ENCODE measurements at places on chromosomes 3 and 15. TPM values are rescaled to one million over a fixed set of nuclear protein-coding genes. Genes with fewer than 3 reads are reported as not detected.
A peak's percentile ranks its signal among the peaks of the same experiment; 100 is the strongest.

The CACNA2D2 gene
- 0.30 TPM for total RNA-seq

The KLHL40 gene
- not detected for total RNA-seq

The CSTA gene
- 19.3 TPM for total RNA-seq

The SHF gene
- 15.3 TPM for total RNA-seq

The PP2D1 gene
- not detected for total RNA-seq

The FHIT gene
- 7.2 TPM for total RNA-seq

The KBTBD13 gene
- not detected for total RNA-seq

The MASP1 gene
- 116 TPM for total RNA-seq

The DUOX2 gene
- total RNA-seq, result 0.02 TPM

The TRPM7 gene
- 25.9 TPM for total RNA-seq

DNA sequence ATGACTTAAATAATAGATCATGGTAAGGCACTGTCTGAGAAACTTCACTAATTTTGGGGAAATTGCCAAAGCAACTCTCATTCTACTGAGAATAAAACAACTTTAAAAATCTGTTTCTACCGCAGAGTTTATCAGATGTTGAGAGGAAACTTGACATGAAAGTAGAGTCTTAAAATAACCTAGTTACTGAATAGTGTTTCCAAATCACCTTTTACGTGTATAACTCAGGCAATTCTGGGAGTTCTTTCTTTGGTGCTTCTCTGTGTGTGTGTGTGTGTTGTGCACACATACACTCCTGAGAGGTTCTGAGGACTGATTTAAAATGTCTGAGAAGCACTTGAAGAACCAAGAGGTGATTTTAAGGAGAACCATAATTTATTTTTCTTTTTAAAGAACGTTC lies 236.6 kb downstream of the SV2B start:
- no peak overlapping the region for H3K4me3 ChIP-seq
- DNase-seq, result no peak
- no peaks in the 10 kb centered on the region for H3K36me3 ChIP-seq
- H3K4me1 ChIP-seq, result no peaks in the 10 kb centered on the region

DNA sequence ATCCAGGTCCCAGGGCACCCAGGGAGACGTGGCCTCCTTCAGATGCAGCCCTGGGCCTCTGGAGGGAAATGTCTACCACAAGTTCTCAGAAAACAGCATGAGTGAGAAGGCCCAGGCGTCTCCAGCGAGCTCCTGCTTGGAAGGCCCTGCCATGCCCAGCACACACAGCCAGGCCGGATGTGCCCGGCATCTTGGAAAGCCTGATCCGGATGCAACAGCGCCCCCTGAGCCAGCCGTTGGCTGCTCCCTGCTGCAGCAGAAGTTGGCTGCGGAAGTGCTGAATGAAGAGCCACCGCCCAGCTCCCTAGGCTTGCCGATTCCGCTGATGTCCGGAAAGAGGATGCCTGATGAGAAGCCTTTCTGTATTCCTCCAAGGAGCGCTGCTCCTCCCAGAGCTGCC lies 856 bp downstream of the NPAP1 start:
- no peaks in the 10 kb centered on the region for H3K4me1 ChIP-seq
- H3K27ac ChIP-seq, result no peak overlapping the region
- H3K4me3 ChIP-seq, result no peak overlapping the region
- H3K36me3 ChIP-seq, result no peaks in the 10 kb centered on the region
- H3K27me3 ChIP-seq, result no peaks in the 10 kb centered on the region

DNA sequence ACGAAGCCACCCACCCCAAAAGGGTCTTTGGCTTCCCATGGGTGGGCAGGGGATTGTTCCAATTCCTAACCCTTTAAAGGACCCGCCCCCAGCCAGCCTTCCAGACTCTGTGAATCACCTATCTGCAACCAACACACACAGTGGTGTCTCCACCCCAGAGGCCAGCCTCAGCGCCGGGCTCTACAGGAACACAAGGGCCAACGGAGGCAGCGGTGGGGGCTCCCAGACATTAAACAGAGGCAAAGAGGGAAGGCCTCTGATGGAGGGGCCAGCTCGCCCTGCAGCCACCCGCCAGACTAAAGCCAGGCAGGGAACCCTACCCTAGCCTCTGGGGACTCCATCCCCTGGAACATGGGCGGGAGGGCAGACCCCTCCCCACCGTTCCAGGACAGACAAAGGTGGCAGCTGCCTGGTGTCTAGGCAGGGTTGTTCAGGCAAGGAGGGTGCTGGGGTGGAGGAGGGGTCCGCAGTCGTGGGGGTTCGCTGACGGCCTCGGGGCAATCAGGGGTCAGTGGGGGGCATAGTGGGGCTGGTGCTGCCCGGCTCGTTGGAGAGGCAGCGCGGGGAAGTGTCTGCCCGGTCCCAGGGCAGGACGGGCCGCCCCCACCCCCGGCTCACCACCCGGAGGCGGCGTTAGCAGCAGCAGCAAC lies 448 bp downstream of the SHISA5 start:
- peaks cover 10% of the 10 kb centered on the region for H3K4me1 ChIP-seq
- H3K27me3 ChIP-seq, result no peaks in the 10 kb centered on the region
- no peaks in the 10 kb centered on the region for H3K36me3 ChIP-seq
- H3K27ac ChIP-seq, result peak overlapping the region; percentile 73
- peak overlapping the region; percentile 60 for H3K4me3 ChIP-seq
- DNase-seq, result no peak

- H3K4me1 ChIP-seq, result no peaks in the 10 kb centered on the region
- H3K27me3 ChIP-seq, result no peaks in the 10 kb centered on the region
- no peak for DNase-seq
These were observed 69.3 kb downstream of the PIK3R4 start for GRCh38 chr3:130677343-130677742.

GRCh38 chr3:133455960-133456359 lies 56.1 kb downstream of the BFSP2 start:
- H3K36me3 ChIP-seq, result no peaks in the 10 kb centered on the region
- peaks cover 6% of the 10 kb centered on the region for H3K27me3 ChIP-seq
- no peak overlapping the region for H3K4me3 ChIP-seq
- H3K27ac ChIP-seq, result no peak overlapping the region
- H3K4me1 ChIP-seq, result peaks cover 20% of the 10 kb centered on the region

DNA sequence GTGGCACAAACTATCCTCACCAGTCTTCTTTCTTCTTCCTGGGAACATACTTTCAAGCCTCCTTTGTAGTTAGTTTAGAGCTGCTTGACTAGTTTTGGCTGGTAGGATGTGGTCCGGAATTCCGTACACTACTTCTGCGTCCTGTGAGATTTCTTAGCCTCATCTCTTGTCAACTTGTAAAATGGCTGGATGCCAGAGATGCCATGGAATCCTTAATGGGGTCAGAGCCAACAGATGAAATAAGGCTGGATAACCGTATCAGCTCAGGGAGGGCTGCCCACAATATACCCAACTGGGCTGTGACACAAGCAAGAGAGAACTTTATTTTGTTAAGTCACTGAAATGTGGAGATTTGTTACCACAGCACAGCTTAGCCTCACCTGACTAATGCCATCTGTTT lies 466.9 kb upstream of the MDFIC2 start:
- H3K27me3 ChIP-seq, result no peaks in the 10 kb centered on the region
- no peak overlapping the region for H3K4me3 ChIP-seq
- DNase-seq, result no peak
- no peak overlapping the region for H3K27ac ChIP-seq
- H3K4me1 ChIP-seq, result no peaks in the 10 kb centered on the region

DNA sequence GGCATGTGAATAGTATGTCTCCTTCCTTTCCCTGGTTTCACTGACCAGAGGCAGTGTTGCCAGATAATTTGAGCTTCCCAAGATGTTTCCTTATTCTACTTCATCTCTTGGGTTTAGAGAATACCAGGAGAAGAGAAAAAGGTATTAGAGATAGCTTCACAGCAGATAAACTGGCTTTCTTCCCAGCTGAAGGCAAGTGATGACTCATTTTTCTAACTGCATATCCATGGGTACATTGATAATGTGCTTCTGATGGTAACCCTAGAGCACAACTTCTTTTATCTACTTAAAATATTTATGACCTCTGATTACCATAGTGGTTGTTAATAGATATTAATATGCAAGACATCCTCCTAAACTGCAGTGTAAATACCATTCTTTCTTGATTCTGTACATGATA lies 34.6 kb upstream of the CMTM8 start:
- H3K27ac ChIP-seq, result no peak overlapping the region
- no peaks in the 10 kb centered on the region for H3K36me3 ChIP-seq
- H3K4me1 ChIP-seq, result no peaks in the 10 kb centered on the region
- no peak overlapping the region for H3K4me3 ChIP-seq
- DNase-seq, result no peak

GRCh38 chr15:59237119-59237855 lies 30.6 kb downstream of the LDHAL6B start:
- no peak for DNase-seq
- H3K27me3 ChIP-seq, result no peaks in the 10 kb centered on the region
- H3K36me3 ChIP-seq, result no peaks in the 10 kb centered on the region
- H3K4me1 ChIP-seq, result no peaks in the 10 kb centered on the region

DNA sequence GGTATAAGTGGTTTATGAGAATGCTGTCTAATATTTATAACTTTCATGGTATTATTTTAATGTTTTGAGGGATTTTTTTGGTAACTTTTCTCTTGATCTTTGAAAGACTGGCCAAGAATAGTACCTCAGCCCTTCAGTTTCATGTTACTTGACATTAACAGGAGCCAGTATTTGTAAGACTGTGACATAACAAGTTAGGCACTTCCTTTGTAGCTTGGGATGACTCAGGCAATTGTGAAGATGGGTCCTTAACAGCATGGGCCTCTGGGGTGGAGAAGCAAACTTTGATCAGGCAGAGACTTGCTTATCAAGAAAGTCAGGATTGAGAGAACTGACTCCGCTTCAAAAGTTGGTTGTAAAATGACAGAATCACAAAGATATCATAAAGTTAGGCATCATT lies 9.5 kb downstream of the LRRC49 start:
- no peak overlapping the region for H3K4me3 ChIP-seq
- no peak for DNase-seq
- H3K4me1 ChIP-seq, result no peaks in the 10 kb centered on the region
- H3K36me3 ChIP-seq, result no peaks in the 10 kb centered on the region

GRCh38 chr3:56702490-56703315 lies 19.6 kb upstream of the TASOR start:
- no peaks in the 10 kb centered on the region for H3K4me1 ChIP-seq
- no peaks in the 10 kb centered on the region for H3K36me3 ChIP-seq
- no peak overlapping the region for H3K27ac ChIP-seq
- H3K4me3 ChIP-seq, result no peak overlapping the region
- H3K27me3 ChIP-seq, result no peaks in the 10 kb centered on the region
- peak; percentile 53 for DNase-seq

- peak overlapping the region; percentile 81 for H3K4me3 ChIP-seq
- H3K27me3 ChIP-seq, result no peaks in the 10 kb centered on the region
- H3K27ac ChIP-seq, result peak overlapping the region; percentile 100
- no peaks in the 10 kb centered on the region for H3K4me1 ChIP-seq
- no peaks in the 10 kb centered on the region for H3K36me3 ChIP-seq
These were observed 1.4 kb downstream of the MORF4L1 start for GRCh38 chr15:78873793-78874765.

- no peaks in the 10 kb centered on the region for H3K4me1 ChIP-seq
- DNase-seq, result peak; percentile 49
- H3K4me3 ChIP-seq, result no peak overlapping the region
- no peaks in the 10 kb centered on the region for H3K27me3 ChIP-seq
These were observed 91.5 kb upstream of the C3orf80 start for GRCh38 chr3:160133757-160134156.

GRCh38 chr3:131141770-131142169 lies 115.1 kb downstream of the NEK11 start:
- no peak overlapping the region for H3K4me3 ChIP-seq
- no peaks in the 10 kb centered on the region for H3K36me3 ChIP-seq
- DNase-seq, result no peak
- H3K27me3 ChIP-seq, result no peaks in the 10 kb centered on the region
- H3K27ac ChIP-seq, result no peak overlapping the region

GRCh38 chr15:89885611-89886010 lies 8.2 kb downstream of the AP3S2 start:
- H3K4me3 ChIP-seq, result no peak overlapping the region
- DNase-seq, result no peak
- peaks cover 72% of the 10 kb centered on the region for H3K36me3 ChIP-seq
- H3K27me3 ChIP-seq, result no peaks in the 10 kb centered on the region
- H3K4me1 ChIP-seq, result no peaks in the 10 kb centered on the region

DNA sequence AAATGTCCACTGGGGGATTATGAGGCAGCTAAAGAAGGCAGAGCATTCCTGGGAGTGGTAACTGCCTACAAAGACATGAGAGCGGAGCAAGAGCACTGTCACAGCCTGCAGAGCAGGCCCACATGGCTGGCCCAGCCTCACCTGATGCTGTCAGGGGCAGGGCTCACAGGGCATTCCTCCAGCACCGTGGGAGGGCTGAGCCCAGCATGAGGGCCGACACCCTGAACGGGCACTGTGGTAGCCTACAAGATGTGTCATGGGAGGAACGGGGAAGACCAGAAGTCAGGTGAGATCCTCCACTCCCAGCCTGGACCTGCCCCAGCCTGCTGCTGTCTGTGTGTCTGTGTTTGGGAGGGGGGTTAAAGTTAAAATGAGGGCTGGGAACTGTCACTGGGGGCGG lies 30.1 kb downstream of the CCDC12 start:
- H3K4me3 ChIP-seq, result no peak overlapping the region
- no peaks in the 10 kb centered on the region for H3K36me3 ChIP-seq
- no peaks in the 10 kb centered on the region for H3K27me3 ChIP-seq
- peaks cover 83% of the 10 kb centered on the region for H3K4me1 ChIP-seq
- peak overlapping the region; percentile 5 for H3K27ac ChIP-seq

- H3K4me3 ChIP-seq, result no peak overlapping the region
- DNase-seq, result no peak
- no peaks in the 10 kb centered on the region for H3K27me3 ChIP-seq
These were observed 70.7 kb downstream of the SOX2 start for GRCh38 chr3:181782306-181782954.

DNA sequence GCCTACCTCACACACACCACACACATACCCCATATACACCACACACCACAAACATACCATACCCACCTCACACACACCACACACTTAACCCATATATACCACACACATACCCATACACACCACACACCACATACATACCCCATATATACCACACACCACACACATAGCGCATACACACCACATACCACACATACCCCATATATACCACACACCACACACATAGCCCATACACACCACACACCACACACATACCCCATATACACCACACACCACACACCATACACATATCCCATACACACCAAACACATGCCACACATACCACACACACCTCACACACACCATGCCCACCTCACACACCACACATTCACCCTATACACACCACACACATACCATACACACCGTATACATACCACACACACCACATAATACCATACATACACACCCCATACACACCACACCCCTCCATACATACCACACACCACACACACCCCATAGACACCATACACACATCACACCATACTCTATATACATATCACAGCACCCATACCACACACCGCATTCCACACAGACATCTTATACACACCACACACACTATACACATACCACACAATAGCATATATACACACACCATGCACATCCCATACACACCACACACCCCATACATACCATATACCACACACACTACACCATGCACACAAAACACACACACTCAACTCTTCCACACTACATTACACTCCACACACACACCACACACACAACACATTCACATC lies 29.5 kb downstream of the APBA2 start:
- no peaks in the 10 kb centered on the region for H3K4me1 ChIP-seq
- H3K36me3 ChIP-seq, result no peaks in the 10 kb centered on the region
- H3K27ac ChIP-seq, result no peak overlapping the region
- no peaks in the 10 kb centered on the region for H3K27me3 ChIP-seq

- no peaks in the 10 kb centered on the region for H3K36me3 ChIP-seq
- no peak overlapping the region for H3K4me3 ChIP-seq
- H3K27ac ChIP-seq, result no peak overlapping the region
- no peak for DNase-seq
These were observed 53.5 kb downstream of the IQCH start for GRCh38 chr15:67307889-67308597.

All from right lobe of liver (tissue), 6 donors.